CD8-positive, alpha-beta T cell (primary cell): ENCODE measurements at places on chromosomes 11 and 22. TPM values are rescaled to one million over a fixed set of nuclear protein-coding genes. Genes with fewer than 3 reads are reported as not detected.

Gene TUB
- total RNA-seq = not detected

Gene PDGFD
- total RNA-seq = 0.53 TPM

Gene SAA4
- total RNA-seq = not detected

Gene TYR
- total RNA-seq = not detected

Gene OR10AG1
- not detected for total RNA-seq
